Activated naive CD4-positive, alpha-beta T cell treated with Interleukin-2 at 50 U/mL for 16 hours (primary cell): ENCODE measurements at places on chromosomes 2 and 18.

GRCh38 chr18:45847119-45847518 lies 21.6 kb downstream of the SIGLEC15 start:
- DNase-seq, result no peak

- DNase-seq, result no peak
Observed at GRCh38 chr2:128234613-128235012, 84.1 kb downstream of the HS6ST1 start.

- DNase-seq, result no peak
Observed at GRCh38 chr18:57347784-57348183, 4.6 kb upstream of the ST8SIA3 start.

DNA sequence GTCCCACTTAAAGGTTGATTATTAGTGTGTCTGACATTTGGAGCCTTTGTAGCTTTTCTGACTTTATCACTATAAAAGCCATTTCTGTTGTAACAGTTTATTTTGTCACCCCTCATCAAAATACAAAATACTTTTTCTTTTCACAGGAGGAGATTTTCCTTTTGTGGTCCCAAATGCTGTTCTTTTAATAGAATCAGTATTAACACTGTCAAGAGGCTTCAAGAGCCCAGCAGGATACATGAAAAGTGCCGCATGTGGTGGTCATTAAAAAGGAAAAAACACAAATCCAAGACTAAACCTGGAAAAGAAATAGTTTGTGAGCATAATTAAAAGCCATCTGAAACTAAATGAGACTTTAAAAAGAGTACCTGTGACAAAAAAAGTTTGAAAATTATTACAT lies 515.7 kb downstream of the DCDC2C start:
- DNase-seq, result no peak

- no peak for DNase-seq
Observed at GRCh38 chr18:21316296-21316695, 74.3 kb downstream of the GREB1L start.

- no peak for DNase-seq
Observed at GRCh38 chr18:35526495-35527059, 28.8 kb upstream of the INO80C start.

GRCh38 chr2:238426568-238427434 lies at the start of gene ASB1:
ASB1 (plus strand) TSS chr2:238426927; CDS start chr2:238427071, 144 bp downstream.
- DNase-seq, result peak; percentile 81

GRCh38 chr2:69139778-69140670 lies 127.0 kb downstream of the ANTXR1 start:
- no peak for DNase-seq

GRCh38 chr18:41128545-41128944 lies 826.5 kb upstream of the PIK3C3 start:
- DNase-seq, result no peak

DNA sequence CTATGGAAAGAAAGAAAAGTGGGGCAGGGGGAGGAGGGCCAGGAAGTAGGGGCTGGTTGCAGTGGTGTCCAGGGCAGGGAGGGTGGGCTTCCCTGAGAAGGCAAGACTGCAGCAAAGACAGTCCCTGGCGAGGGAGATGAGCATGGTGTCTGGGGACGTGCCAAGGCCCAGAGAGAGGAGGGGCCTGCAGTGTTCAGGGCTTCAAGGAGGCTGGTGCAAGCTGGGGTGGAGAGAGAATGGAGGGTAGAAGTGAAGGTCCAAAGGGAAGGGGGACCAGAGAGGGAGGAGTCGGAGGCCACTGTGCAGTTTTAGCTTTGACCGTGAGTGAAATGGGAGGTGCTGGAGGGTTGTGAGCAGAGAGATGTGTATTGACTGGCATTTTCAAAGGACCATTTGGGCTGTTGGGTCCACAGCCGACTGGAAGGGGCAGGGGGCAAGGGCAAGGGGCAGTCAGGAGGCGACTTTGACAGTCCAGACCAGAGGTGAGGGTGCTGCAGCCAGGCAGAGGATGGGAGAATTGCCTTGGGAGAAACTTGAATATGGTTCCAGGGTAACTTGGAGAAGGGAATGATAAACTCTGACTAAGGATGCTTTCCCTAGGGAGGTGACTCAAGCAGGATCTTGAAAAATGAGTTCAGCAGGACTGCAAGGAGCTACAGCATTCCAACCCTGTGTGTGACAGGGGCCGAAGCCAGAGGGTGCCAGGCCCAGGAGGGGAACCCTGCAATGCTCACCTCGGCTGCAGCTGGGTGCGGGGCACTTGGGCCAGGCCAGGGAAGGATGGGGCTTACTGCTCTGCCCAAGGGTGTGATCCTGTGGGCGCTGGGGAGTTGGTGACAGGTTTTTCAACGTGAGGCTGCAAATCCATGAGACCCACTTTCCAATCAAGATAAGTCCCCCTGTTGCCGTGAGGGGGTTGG lies 177.1 kb upstream of the HAAO start:
- DNase-seq, result no peak

DNA sequence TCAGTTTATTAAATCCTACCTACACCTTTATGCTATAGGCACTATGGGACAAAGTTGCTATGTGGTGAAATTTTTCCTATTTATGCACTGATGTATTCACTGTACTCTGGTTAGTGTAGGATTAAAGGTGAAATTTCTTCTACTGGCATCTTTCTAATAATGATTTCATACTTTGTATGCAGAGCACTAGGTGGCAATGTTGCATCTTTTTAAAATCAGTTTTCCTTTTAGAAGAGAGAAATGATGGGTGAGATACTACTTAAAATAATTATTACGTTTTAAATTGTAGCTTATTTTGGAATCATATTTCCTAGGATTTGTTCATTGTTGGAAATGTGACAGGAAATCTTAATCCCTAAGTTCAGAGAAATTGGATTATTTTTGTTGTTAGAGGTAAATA lies 150.9 kb downstream of the CD8B2 start:
- DNase-seq, result no peak

GRCh38 chr2:166960702-166961270 lies 72.5 kb downstream of the XIRP2 start:
- DNase-seq, result no peak

GRCh38 chr2:112648081-112648480 lies 2.3 kb downstream of the SLC20A1 start:
- no peak for DNase-seq

DNA sequence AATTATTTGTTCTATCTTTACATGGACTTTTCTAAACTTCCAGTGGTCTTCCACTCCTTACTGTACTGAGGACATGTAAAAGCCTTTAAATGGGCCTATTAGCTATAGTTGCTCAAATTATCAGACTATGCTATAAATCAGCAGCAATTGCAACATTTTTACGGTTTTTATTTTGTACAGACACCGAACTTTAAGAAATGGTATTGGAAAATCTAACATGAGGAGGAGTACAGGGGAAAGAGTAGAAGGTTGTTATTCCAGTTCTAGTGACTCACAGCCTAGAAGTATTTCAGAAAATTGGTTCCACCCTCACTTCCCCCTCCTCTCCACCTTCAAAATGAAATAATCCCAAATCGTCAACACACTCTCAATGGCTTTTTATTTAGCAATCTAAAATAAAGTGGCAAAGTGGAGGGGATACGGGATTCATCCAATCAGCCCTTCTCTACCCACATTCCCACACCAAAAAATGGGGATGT lies 1.1 kb downstream of the NCKAP1 start:
- no peak for DNase-seq

- DNase-seq, result no peak
Observed at GRCh38 chr2:37896319-37896718, 28.8 kb upstream of the RMDN2 start.

- no peak for DNase-seq
Observed at GRCh38 chr2:233349005-233349998, 5.0 kb upstream of the DGKD start.

GRCh38 chr18:58758606-58759005 lies 87.3 kb downstream of the MALT1 start:
- no peak for DNase-seq

DNA sequence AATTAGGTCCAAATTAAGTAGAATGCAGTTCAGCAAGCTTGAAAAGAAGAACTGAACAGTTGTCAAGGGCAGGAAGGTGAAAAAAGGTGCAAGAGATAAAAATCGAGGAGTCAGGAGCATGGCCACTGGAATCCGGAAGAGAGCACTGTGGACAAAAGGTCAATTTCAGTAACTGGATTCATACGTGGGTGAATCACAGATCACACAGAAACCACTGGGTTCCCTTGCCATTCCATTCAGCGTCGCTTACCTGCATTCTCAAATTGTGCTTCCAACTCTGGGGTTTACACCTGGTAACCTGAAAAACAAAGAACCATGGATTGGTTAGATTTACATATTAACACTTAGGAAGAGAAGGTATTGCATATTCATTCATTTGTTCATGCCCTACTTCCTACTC lies 21.6 kb upstream of the LMAN1 start:
- no peak for DNase-seq

DNA sequence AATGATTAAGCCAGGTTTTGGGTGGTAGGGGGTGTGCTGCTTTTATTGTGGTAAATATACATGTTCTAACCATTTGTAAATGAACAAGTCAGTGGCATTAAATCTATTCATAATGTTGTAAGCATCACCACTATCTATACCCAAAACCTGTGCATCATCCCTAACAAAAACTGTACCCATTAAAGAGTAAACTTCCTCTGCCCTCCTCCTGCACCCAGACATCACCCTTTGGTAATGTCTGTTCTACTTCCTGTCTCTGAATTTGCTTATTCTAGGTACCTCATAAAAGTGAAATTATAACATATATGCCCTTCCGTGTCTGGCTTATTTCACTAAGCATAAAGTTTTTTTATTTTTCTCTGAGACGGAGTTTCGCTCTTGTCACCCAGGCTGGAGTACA lies 14.1 kb downstream of the RIF1 start:
- DNase-seq, result no peak

GRCh38 chr2:109508556-109508955 lies 105.2 kb downstream of the SEPTIN10 start:
- no peak for DNase-seq

GRCh38 chr2:241003047-241003360 lies 4.6 kb downstream of the SNED1 start:
- DNase-seq, result no peak

- DNase-seq, result no peak
Observed at GRCh38 chr2:232042911-232043574, 81.5 kb downstream of the DIS3L2 start.

DNA sequence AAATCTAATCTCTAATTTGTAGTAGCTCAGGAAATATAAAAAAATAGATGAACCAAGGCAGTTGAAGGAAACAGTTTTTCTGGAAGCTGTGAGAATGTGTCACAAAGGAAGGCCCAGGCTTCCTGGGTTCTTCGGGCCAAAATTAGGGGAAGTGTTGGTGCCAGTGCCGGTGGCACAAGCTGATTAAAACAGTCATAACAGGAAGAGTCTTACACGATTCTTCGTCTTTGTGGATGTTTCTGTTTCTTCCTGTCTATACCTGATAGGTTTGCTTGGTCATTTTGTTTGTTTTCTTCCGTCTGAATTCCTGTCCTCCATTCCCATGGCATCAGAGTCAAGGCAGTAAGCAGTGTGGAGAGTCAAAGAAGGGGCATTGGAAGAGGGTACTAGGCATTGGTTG lies 235.4 kb upstream of the RASGRP3 start:
- DNase-seq, result no peak

- DNase-seq, result no peak
Observed at GRCh38 chr18:3119401-3120341, 100.1 kb downstream of the MYOM1 start.

GRCh38 chr18:12098374-12098773 lies 4.7 kb downstream of the ANKRD62 start:
- DNase-seq, result no peak

DNA sequence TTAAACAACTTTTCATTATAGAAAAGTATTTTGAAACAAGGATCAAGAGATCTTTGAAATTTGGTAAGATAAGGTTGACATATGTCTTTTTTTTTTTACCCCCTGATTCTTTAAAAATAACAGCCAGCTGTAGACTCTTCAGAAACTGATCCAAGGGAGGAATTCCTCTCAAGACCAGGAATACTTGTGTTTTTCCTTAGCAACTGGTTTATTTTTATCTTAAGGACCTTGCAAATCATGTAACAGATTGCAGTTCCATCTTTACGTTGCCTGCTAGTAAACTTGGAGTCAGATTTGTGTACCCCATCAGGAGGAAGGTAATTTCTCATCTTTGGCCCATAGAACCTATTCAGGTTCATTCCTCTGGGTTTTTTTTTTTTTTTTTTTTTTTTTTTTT lies 71.6 kb downstream of the BOLA3 start:
- DNase-seq, result no peak

- no peak for DNase-seq
Observed at GRCh38 chr2:88261725-88262124, 91.6 kb downstream of the THNSL2 start.

DNA sequence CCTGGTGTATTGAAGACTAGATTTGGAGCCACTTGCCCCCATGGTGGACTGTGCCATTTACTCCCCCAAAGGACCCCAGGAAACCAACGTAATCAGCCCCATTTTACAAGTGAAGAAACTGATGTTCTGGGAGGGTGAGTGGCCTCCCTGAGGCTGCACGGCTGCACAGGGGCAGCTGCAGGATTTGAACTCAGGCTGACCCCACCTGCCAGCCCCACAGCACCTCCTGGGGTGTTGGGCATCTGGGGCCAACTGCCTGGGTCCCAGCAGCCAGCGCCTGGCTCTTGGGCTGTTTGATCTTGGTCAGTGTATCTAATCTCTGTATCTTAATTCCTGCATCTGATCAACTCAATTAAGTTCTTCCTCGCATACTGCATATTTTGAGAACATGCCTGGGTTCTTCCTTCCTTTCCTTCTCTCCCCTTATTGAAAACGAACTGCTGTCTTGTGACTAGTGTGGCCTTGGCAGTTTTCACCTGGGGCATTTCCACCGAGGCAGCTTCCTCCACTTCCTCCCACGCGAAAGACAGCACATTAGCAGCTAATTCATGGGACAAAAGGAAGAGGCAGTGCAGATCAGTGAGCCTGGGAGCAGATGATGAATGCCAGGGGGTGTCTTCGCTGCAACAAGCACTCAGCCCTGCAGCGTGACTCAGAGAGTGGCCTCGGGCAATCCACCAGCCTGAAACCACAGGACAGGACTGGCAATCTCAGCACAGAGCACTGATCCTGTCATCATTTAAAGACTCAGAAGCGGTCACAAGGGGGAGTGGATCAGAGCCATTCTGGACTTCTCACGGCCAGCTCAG lies 184.1 kb upstream of the RAB12 start:
- DNase-seq, result no peak

DNA sequence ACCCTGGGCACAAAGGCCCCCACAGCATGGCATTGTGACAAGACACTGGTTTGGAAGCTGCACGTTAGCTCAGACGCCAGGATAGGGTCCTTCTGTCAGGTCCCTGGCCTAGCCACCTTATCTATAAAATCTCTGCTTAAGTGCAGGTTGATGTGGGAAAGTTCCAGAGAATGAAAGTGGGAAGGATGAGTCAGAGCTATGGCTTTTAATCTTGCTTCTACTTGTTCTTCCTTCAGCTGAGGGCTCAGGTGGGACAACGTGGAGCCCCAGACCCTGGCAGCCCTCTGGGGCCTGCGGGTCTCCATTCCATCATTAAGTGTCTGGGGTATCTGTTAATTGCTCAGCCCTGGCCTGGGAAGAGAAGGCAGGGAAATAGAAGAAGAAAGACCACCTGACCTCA lies 64.5 kb downstream of the CELF4 start:
- DNase-seq, result no peak

GRCh38 chr18:35406666-35407065 lies 29.5 kb upstream of the ZNF396 start:
- no peak for DNase-seq
